ENCODE measurements at places on chromosomes 16 and 17.

DNA sequence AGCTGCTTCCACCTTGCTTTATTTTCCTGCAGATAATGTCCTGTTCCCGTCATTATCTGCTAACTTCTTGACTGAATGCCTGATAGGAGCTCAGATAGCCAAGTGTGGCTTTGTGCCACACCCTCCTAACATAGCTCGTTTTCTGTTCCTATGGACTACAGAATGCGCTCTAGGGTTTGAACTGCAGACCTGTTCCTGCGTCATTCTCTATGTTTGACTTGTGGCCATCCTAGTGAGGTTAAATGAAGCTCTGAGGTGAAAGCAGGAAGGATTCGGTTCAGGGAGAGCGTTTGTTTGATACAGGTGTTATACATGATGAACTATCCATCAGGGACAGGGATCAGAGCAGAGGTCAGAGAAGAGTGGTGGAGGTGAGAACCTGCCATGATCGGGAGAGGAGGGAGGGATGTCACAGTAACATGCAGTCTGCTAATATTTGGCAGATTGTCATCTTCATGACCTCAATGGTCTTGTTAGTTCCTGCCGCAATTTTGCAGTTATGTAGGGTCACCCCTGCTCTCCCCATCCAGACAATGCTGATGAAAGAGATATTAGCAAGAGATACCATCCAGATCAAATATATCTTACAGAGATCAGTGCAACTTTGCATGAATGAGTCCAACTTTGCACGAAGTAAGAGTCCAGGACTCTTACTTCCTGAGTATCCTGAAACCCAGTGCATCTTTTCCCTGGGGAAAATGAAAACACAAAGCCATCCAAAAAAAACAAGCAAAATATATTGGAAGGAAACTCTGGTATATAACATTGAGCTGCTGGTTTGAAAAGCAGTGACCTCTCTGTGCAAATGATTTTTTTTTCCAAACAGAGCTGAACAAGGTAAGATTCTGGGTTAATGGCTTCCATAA is 32.8 kb downstream of the MPHOSPH6 start:
- no peak for DNase-seq

DNA sequence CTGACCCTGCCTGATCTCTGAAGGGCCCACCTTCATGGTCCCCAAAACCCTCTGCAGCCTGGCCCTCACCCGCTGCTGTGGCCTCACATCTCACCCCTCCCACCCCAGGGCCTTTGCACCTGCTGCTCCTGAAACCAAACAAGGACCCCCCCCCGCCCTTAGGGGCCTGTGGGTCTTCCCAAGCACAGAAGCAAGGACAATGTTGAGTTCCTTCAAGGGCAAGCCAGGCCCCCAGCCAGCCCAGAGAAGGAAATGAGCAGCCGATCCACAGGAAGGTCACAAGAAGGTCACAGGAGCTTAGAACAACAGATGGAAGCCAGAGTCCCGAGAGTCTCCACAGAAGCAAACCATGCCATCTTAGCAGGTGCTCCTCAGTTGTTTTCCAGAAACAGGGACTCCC is 493 bp upstream of the PDE6G start:
- DNase-seq: no peak

DNA sequence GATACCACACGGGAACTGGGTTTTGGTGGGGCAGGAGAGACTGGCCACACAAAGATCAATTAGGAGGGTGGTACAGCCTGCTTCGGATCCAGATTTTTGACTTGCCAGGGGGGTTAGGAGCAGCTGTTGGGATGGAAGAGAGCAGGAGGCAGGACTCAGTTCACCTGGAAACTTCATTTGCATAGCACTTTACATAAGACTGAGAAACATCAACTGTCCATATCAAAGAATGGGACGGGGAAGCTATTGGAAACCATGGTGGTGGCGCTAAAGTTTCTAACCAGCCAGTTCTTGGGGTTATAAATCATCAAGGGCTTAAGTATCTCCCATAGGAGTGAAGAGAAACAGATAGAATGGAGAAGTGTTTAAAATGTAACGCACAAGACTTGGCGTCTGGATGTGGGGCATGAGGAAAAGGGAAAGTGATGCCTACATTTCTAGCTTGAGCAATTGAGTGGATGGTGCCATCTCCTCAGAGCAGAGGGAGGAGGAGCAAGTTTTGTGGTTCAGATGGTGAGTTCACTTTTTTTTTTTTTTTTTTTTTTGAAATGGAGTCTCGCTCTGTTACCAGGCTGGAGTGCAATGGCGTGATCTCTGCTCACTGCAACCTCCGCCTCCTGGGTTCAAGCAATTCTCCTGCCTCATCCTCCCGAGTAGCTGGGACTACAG is 6.4 kb upstream of the SRCAP start:
- DNase-seq: no peak

DNA sequence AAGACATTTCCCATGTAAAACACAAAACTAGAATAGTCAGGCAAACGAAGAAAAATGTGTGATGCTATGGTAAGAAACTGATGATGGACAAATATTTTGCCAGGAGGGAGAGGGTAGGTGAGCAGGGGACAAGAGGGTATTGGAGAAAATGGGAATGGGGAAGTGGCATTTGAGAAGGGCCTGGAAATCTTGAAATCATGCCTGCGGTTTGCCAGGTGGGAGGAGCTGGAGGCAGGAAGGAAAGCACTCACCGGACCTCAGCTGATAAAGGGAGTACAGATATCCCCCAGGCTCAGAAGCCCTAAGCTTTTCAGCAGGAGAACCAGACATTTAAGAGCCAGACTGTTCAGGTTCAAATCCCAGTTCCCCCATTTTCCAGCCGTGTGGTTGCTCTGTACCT is 103.6 kb downstream of the GSG1L start:
- no peak for DNase-seq

- no peak for DNase-seq
Measured at GRCh38 chr17:48547808-48548522, 3.1 kb upstream of the HOXB2 start.

- DNase-seq: no peak
Measured at GRCh38 chr16:85553436-85554113, 59.5 kb upstream of the GSE1 start.

- no peak for DNase-seq
Measured at GRCh38 chr16:86045591-86045971, 146.6 kb downstream of the IRF8 start.

DNA sequence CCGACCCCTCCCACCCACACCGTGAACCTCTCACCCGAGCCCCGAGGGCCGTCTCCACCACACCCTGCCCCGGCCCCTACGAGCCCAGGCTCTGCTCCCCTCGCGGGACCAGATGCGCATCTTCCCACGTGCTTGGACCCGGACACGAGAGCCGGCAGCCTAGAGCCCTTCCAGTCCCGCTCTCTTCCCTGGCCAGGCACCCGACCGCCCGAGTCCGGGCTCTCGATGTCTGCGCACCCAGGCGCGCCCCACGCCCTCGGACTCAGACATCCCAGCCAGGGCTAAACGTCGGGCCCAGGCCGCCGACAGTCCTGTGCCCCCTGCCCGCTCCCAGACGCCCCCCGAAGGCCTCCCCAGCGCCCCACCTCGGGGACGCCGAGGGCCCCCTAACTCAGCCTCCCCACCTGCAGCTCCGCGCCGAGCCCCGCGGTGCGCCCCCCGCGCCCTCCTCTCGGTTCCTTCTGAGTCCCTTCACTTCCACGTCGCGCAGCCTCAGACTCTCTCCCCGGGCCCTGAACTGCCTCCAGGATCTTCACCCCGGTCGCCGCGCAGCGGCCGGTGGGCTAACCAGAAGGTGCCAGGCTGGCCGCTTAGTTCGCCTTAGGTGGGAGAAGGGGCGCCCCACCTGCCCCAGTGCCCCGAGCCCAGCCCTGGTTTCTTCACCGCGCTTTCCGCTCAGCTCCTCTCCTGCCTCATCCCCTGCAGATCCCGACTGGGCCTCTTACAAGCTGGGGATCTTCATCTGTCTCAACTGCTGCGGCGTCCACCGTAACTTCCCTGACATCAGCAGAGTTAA is 688 bp downstream of the ADAP2 start:
- DNase-seq: no peak

- DNase-seq: peak; percentile 82
Measured at GRCh38 chr17:13594762-13595598, 6.7 kb downstream of the HS3ST3A1 start.

DNA sequence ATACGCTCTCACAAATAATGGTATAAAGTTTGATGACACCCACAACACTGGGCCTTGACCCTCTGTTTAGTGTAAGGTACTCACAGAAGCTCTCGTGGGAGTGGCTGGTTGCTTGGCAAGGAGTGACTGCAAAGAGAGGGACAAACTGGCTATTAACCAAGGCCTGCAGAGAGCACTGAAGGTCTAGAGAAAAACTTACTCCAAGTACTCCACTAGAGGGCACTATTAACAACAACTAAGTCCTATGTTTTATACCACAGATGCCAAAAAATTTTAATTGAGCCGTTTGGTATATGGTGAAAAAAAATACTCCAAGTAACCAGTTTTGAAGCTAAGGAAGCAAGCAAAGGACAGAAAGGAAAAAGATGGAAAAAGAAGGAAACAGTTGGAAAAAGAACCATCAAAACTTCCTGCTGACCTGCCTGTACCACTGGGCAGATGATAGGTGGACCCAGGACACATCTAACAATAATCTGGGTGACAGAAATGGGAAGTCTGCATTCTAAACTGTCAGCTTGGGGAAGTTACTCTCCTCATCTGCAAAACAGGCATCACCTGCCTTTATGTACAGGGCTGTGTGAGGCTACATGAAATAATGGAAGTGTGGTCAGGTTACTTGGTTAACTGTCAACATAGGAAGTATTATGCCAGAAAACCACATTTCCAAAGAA is 23.2 kb downstream of the DYNC1LI2 start:
- peak; percentile 70 for DNase-seq

- peak; percentile 48 for DNase-seq
Measured at GRCh38 chr16:52191531-52192134, 355.3 kb downstream of the TOX3 start.

GRCh38 chr16:87086575-87086974 is 230.6 kb downstream of the C16orf95 start:
- peak; percentile 17 for DNase-seq

GRCh38 chr17:67377488-67378453 is 690 bp downstream of the PITPNC1 start:
- no peak for DNase-seq

DNA sequence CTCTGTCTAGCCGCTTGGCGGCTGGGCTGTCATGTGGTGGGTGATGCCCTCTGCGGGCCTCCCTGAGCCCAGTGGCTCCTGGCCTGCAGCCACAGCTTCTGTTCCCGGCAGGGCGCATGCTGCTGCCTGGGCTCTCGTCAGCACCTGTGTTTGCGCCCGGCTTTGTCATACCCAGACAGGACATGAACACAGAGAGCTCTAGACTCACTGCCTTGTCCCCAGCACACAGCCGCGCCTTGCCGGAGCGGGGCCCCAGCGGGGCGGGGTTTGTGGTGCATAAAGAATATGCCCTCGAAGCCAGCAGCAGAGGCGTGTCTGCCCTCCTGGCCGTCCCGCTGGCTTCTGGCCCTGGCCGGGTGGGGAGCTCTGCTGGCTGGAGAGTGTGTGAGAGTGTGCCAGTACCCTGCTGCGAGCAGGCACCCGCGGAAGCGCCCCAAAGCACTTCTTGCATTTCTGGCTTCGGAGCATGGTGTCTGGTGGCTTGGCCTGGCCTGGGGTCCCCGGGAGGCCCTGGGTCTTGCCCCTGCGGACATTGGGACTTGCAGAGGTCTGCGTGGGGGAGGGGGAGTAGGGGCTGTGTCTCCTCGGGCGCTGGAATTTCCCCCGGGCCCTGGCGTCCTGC is 14.4 kb downstream of the ASPSCR1 start:
- DNase-seq: peak; percentile 53

GRCh38 chr17:16178836-16179235 is 36.5 kb downstream of the NCOR1 start:
- no peak for DNase-seq

DNA sequence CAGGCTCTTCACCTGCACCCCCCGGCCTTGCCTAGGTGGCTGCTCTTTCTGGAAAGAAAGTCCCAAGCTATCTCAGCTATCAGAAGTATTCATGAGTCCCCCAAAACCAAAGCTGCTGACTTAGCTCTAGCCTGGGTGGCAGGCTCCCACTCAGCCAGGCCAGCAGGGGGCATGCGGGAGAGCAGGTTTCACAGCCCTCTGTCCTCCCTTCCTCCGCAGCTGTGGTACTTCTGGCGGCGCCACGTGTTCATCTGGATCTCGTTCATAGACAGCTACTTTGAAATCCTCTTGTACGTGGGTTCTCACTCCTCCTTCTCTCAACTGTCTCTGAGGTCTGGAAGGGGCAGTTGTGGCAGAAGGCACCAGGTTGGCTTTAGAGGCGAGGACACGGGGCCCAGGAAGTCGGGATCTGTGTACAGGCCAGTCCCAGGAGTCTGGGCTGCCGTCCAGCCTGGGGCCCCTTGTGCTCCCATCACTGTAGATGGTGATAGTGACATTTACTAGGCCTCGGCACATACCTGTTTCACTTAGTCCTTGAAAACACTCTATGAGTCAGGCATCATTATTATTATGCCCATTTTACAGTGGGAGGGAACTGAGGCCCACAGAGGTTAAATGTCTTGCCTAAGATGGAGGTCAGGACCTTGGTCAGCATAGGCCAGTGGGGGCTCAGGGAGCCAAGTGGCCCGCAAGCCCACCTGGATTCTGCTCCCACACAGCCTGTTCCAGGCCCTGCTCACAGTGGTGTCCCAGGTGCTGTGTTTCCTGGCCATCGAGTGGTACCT is 12.9 kb downstream of the TRPV2 start:
- DNase-seq: no peak

DNA sequence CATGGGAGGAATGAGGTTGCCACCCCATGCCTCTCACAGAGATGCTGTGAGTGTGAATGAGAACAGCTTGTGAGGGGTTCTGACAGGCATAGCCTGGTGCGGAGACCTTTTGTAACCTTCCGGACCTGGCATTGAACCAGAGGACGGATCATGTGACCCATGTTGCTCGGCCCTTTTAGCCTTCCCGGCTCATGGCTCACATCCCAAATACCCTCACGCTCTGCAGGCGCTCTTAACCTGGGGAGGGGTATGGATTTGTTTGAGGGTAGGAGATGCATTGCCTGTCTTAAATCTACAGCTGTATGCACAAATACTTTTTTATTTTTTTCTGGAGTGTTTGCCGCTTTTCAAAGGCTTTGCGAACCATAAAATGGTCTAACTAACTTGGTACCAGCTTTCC is 102.4 kb upstream of the CRHR1 start:
- no peak for DNase-seq

- DNase-seq: no peak
Measured at GRCh38 chr16:54142787-54143186, 143.8 kb downstream of the IRX3 start.

GRCh38 chr17:62941358-62941991 is 24.6 kb upstream of the TANC2 start:
- DNase-seq: no peak

GRCh38 chr16:81841722-81842121 is 62.6 kb downstream of the PLCG2 start:
- no peak for DNase-seq

DNA sequence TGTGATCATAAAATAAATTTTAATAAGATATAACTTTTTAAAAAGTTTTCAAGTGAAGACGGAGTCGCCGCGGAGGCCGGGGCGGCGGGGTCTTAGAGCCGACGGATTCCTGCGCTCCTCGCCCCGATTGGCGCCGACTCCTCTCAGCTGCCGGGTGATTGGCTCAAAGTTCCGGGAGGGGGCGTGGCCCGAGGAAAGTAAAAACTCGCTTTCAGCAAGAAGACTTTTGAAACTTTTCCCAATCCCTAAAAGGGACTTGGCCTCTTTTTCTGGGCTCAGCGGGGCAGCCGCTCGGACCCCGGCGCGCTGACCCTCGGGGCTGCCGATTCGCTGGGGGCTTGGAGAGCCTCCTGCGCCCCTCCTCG is at the start of gene FOXC2:
FOXC2 (plus strand) TSS at position 229 of the 365 bp plus-strand sequence. CDS start 507 bp downstream, outside the sequence.
- DNase-seq: peak; percentile 89

- no peak for DNase-seq
Measured at GRCh38 chr16:28217326-28217725, 5.6 kb upstream of the XPO6 start.
